ENCODE measurements at places on chromosomes 7 and 10.

DNA sequence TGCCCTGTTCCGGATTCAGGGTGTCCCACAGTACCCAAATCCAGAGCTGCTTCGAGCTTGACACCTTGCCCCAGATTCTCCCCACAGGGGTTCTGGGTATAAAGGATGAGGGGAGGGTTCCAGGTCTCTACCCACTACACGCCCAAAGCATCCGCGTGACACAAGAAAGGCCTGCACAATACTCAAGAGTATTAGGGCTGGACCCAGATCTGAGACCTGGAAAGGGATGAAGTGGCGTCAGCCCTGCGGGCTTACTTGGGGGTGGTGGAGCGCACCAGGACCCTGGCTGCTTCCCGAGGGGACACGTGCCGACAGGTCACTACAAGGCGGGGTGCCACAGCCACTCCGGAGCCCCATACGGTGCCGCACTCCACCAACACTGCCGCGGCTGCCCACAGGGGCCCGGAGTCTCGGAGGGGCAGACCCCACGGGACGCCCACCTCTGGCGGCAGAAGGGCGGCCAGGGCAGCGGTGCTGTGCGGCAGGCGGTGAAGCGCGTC is 1.3 kb downstream of the TYSND1 start:
- no peak for DNase-seq

DNA sequence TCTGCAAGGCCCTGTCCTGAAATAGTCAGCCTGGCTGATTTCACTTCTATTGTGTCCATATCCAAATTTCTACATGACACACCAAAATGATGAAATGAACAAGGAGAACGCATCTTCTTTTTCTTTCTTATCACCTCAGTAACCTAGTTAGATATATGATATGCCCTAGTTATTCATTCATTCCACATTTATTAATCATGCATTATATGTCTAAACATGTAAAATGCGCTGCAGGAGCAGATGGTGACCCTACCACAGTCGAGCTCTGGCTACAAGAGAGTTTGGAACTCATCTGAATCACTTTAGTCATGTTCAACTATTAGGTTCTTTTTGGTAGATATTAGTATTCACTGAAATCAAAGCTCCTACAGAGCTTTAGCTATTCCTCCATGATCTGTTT is 31.8 kb upstream of the VPS41 start:
- no peak for DNase-seq

- DNase-seq, result no peak
Measured at GRCh38 chr7:30879139-30880124, 32.2 kb upstream of the AQP1 start.

DNA sequence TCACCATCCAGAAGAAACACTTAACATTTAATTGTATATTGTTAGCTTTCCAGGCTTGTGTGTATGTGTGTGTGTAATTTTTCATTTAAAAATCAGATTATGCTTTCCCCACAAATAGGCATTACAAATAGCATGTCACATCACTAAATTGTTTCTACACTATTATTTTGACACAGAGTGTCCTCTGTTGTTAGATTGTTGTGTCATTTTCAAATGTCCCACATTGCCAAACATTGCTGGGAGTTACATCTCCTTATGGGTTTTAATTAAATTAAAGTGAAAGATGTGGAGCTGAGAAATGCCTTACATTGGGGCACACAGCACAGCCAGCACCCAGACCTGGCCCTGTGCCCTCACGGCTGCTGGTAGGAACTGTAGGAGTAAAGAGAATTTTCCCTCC is 295.6 kb downstream of the ZEB1 start:
- no peak for DNase-seq

- DNase-seq, result no peak
Measured at GRCh38 chr10:45147000-45147399, 146.3 kb downstream of the ZNF22 start.

DNA sequence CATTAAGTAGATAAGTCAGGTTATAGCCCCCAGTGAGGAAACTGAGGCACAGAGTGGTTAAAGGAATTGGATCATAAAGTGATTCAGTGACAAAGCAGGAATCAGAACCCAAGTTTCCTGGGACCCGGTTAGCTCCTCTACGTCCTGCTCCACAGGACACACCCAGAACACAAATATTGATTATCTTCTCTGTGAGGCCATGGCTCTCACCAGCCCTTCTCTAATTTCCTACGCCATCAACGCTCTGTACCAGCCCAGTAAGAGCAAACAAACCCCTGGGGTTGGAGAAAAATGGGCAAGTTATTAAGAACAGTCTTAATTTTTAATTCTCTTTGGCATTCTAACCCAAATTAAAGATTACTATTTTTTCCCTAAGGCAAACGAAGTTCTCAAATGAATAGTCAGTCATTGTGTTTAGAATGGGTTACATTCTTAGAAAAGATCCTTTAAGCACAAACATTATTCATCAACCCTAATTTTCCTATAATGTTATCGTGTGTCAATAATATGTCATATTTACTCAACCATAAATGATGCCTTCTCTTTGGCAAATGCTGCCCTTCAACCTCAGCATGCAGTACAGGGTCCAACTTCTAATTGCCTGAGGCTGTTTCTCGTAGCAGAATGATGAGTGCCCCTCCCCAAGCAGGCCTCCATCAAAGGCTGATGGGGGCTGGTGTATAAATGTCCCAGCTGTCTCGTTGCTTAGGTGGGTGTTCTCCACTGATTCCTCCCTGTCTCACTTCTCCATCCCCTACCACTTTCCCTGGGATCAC is 25.4 kb upstream of the TM9SF3 start:
- no peak for DNase-seq

- no peak for DNase-seq
Measured at GRCh38 chr7:84069033-84069432, 125.6 kb downstream of the SEMA3A start.

GRCh38 chr7:47792521-47793121 is 155.6 kb downstream of the PKD1L1 start:
- DNase-seq, result no peak
